Stimulated activated naive CD4-positive, alpha-beta T cell (primary cell): ENCODE measurements at places on chromosomes 3 and 15.

- DNase-seq, result no peak
Observed at GRCh38 chr3:193598202-193598601, 5.2 kb downstream of the OPA1 start.

DNA sequence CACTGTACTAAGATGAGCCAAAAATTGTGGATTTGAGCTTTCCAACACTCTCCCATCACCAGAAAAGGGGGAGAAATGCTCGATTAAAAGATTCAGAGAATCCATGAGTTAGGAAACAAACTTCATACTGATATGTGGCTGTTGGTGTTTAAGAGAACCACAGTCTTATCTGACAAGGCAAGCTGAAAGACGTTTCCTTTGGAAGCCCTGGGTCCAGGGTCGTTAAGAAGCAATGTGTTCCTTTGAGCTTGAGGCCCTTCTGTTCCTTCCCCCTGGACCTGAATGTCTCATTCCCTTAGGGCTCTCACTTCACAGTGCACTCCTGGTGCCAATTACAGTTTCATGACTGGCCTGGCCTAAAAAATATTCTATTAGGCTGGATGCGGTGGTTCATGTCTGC is 524.8 kb upstream of the PPP2R3A start:
- no peak for DNase-seq

DNA sequence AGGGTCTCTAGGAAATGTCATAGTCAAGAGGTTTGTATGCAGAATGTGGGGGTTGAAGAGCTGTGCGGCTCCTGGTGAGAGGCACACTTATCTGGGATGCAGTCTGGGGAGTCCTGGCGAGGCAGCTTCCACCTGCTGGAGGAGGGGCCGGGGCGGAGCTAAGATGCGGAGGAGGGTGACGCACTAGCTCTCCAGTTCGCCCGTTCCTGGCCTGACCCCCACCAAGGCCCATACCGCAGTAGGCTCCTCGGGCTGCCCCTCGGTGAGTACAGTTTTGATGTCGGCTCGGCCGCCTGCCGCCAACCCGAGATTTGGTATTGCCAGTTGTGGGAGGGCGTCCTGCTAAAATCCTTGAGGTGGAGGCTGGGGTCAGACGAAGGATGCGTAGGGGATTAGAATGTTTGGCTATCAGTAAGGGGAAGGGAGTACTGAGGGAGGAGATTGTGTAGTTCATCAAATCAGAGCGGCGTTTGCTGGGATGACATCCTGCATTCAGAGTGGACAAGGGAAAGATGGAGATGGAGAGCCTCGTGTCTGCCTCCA is at the start of gene SCG5:
Gene SCG5, plus strand, starts transcription at position 194 of the 543 bp plus-strand sequence. CDS start 1,883 bp downstream, outside the sequence.
- DNase-seq, result no peak

- DNase-seq, result no peak
Observed at GRCh38 chr3:44981220-44981619, 5.2 kb downstream of the EXOSC7 start.

- DNase-seq, result no peak
Observed at GRCh38 chr3:129491794-129492193, 36.6 kb upstream of the RHO start.

DNA sequence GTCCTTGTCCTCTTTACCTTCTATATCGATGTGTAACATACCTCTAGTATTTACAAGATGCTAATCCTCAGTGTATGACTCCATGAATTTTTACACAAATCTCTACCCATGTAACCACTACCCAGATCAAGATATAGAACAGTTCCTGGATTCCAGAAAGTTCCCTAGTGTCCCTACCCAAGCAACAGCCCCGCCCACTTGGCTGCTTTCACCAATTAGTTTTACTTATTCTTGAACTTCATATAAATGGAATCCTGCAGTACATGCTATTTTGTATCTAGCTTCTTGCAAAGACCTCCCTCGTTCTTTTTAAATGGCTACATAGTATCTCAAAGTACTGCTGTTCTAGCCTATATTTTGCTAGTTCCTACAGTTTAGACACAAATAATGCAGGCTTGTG is 33.0 kb downstream of the CD276 start:
- DNase-seq, result no peak

DNA sequence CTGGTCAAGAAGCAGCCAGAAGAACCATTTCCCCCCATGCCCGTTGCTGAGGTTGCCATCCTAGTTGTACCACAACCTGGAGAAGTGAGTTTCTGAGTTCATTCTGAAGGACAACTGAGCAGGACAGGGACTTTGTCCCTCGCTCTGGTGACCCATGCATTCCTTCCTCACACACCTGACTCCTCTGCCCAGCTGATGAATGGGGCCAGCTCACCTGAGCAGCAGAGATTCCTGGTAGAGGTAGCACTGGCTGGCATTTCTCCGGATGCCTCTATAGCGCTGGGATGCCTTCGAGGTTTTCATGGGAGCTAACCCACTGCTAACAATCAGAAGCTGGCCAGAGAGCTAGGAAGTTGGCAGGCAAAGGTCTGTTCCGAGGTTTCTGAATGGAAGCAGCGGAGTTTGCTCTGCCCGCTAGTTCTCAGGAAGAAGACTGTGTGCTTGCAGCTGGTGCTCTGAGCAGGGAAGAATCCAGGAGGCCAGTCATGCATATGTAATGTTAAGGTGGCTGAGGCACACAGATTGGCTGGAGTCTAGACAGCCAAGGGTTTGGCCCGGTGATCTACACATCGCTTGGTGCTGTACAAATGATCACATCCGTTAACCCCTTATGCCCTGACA is at the start of gene TMC3:
Gene TMC3, minus strand, starts transcription at position 439 of the 621 bp plus-strand sequence. Its CDS starts 136 bp downstream, at position 303.
- no peak for DNase-seq

- DNase-seq, result no peak
Observed at GRCh38 chr15:67194171-67195114, 60.0 kb downstream of the AAGAB start.

DNA sequence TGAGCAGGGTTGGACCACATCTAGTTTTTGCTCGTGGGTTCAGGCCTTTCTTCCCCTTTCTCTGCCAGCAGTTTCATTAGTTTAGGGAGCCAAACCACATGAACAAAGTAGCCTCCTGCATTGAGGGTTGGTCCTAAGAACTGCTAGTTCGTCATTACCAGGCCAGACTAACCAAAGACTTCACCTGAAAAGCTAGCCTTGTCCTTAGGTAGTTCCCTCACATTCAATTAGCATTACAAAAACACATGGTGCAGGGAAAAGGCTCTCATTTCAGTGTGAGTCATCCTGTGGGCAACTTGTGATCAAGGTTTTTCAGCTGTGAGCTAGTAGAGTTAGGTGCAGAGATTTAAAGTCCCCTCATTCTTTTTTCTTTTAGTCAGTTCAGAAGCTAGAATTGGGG is 279.3 kb upstream of the CTNNB1 start:
- no peak for DNase-seq

GRCh38 chr3:119659606-119660291 is 640 bp downstream of the POPDC2 start:
- DNase-seq, result no peak

DNA sequence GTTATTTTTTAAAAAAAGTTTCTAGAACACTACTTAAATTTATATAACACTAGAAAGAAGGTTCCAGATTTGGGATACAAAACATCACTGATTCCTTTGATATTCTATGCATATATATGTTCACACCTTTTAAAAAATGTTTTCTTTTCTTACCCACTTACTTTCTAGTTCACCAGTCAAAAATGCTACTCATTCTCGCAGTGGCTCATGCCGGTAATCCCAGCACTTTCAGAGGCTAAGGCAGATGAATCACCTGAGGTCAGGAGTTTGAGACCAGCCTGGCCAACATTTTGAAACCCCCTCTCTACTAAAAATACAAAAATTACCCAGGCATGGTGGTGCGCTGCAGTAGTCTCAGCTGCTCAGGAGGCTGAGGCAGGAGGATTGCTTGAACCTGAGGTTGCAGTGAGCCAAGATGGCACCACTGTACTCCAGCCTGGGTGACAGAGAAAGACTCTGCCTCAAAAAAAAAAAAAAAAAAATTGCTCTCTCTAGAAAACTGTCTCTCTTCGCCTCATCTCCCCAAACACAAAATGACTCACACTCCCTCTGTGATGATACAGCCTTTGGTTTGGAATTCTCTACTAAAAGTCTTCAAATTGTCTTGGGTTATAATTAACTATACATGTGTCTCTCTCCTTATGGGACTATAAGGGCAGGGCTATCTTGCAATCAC is 52.6 kb upstream of the TGFBR2 start:
- no peak for DNase-seq

- DNase-seq, result no peak
Observed at GRCh38 chr3:161263057-161263456, 41.9 kb downstream of the NMD3 start.

- no peak for DNase-seq
Observed at GRCh38 chr3:32616267-32616962, 45.8 kb upstream of the DYNC1LI1 start.

GRCh38 chr15:59274126-59274970 is 67.7 kb downstream of the LDHAL6B start:
- no peak for DNase-seq

- DNase-seq, result no peak
Observed at GRCh38 chr3:38374221-38374620, 27.6 kb downstream of the XYLB start.

GRCh38 chr3:58434168-58434504 is 504 bp upstream of the PDHB start:
- no peak for DNase-seq

DNA sequence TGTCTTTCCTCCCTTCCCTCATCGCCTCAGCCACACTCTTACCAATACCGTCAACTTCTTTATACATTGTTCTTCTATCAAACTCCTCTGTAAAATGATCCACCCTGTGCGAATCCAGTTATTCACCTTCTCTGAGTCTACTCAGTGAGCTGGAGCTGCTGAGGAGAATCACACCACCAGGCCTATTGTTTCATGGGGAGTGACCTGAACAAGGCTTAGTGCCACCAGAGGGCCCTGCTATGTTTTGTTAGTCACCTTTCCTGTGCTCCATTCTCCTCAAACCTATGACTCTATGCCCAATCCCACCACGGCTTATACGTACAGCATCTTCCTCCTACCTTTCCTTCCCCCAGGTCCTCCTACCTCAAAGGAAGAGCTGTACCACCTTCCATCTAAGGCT is 50.4 kb upstream of the MED12L start:
- DNase-seq, result no peak

- no peak for DNase-seq
Observed at GRCh38 chr15:41695750-41696436, 35.7 kb downstream of the MGA start.

DNA sequence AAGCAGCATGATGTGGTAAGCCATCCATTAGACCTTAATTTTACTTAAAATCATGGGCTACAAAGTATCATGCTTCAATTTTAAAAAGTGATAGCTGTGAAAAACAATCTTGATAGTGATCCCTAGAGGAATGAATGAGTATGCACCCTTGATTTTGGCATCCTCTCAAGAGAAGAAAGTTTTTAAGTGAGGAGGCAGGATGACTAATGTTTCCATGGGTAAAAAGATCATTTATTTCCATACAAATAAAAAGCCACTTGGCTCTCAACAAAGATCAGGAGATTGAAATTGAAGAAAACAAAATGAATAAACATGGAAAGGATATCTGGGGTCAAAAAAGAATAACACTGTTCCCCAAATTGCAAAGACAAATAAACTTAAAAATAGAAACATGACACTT is 305.4 kb downstream of the MEX3B start:
- no peak for DNase-seq

GRCh38 chr3:55660642-55661041 is 173.5 kb upstream of the WNT5A start:
- DNase-seq, result no peak

DNA sequence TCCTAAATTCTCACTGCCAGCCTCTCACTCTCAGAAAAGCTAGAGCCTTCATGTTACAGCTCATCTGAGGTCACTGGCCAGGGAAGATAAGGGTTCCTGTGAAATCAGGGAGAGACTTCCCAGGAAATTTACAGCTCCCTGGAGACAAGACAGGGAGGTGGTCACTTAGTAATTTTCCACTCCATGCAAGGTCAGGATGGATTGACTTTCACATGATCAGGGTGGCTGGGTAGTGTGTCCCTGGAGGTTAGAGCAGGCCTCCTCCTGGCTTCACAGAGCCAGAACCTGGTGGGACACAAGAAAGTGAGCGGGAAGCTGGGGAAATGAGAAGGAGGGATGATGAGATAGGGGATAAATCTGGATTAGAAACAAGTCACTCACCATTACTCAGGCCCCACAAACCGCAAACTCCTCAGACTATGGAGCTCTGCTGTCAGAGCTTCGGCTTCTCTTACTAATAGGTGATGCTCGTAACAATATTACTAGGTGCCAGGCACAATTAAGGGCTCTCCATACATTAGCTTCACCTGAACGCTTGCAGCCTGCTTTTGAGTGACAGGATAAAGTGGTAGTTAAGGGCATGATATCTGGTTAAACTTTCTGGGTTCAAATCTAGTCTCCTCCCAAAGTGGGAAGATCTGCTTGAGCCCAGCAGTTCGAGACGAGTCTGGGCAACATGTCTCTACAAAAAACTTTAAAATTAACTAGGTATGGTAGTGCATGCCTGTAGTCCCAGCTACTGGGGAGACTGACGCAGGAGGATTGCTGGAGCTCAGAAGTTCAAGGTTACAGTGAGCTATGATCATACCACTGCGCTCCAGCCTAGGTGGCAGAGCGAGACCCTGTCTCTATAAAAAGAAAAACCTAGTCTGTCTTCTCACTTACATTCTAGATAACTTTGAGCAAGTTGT is 24.9 kb downstream of the DUOX2 start:
- DNase-seq, result no peak

GRCh38 chr3:17052363-17052762 is 167.6 kb downstream of the PLCL2 start:
- DNase-seq, result no peak

DNA sequence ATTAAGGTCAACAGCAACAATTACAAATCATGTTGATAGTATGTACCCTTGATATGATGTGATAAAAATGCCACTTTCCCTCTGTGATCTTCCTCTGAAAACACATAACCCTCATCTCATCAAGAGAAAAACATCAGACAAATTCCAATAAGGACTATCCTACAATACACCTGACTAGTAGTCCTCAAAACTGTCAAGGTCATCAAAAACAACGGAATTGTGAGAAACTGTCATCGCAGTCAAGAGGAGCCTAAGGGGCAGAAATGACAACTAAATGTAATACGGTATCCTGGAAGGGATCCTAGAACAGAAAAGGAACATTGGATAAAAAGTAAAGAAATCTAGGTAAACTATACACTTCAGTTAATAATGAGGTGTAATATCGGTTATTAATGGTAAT is 59.2 kb downstream of the OSBPL10 start:
- no peak for DNase-seq
